ENCODE measurements at places on chromosomes 11 and 22. TPM values are rescaled to one million over a fixed set of nuclear protein-coding genes. Genes with fewer than 3 reads are reported as not detected.

- no peaks in the 10 kb centered on the region for H3K4me1 ChIP-seq
- H3K4me3 ChIP-seq, result no peak overlapping the region
- H3K27me3 ChIP-seq, result no peaks in the 10 kb centered on the region
- no peak overlapping the region for H3K27ac ChIP-seq
- DNase-seq, result no peak
Observed at GRCh38 chr22:48939441-48940265, 888.0 kb downstream of the BRD1 start.

DNA sequence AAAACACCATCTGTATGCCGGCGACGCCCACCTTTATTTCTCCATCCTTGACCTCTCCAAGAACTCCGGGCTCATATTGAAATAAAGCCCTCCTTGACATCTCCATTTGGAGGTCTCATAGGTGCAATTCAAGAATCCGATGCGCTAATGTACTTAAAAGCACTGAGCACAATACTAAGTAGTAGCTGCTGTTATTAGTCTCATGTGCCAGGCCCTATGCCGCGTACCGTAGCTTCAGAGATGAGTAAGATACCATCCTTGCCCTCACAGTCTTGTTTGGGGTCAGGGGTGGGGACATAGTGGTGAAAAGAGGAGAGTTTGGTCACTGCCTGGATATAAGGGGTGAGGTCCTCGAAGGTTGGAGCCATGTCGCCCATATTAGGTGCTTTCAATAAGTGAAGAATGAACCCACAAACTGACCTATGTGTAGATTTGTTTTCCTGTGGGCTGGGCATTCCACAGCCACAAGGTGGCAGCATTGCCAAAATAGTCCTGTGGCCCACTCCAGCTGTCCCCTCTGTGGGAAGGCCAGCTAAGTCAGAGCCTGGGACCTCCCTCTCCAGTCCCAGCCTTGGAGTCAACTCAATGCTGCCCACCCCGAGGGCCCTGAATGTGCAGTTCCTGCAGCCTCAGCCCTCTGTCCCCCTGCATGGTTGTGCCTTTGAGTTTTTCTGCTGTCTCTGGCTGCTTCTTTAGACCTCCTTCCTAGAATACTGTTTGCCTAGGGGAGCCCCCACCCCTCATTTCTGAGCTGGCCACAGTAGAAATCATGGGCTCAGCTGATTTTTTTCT, 6.5 kb downstream of the DCPS start:
- no peak overlapping the region for H3K27ac ChIP-seq
- peaks cover 5% of the 10 kb centered on the region for H3K4me1 ChIP-seq
- DNase-seq, result peak; percentile 83
- no peaks in the 10 kb centered on the region for H3K27me3 ChIP-seq
- no peak overlapping the region for H3K4me3 ChIP-seq

GRCh38 chr11:61805146-61805545, 11.7 kb downstream of the FADS1 start:
- no peak overlapping the region for H3K4me3 ChIP-seq
- no peaks in the 10 kb centered on the region for H3K4me1 ChIP-seq
- no peaks in the 10 kb centered on the region for H3K27me3 ChIP-seq
- no peaks in the 10 kb centered on the region for H3K36me3 ChIP-seq

- no peak for DNase-seq
- no peak overlapping the region for H3K4me3 ChIP-seq
- H3K36me3 ChIP-seq, result no peaks in the 10 kb centered on the region
- H3K27ac ChIP-seq, result no peak overlapping the region
- no peaks in the 10 kb centered on the region for H3K4me1 ChIP-seq
- no peaks in the 10 kb centered on the region for H3K27me3 ChIP-seq
Observed at GRCh38 chr22:34278121-34278520, 357.8 kb upstream of the LARGE1 start.

OR8D1 gene
- total RNA-seq, result not detected

EMID1 gene
- not detected for total RNA-seq
